ENCODE measurements at places on chromosomes 5 and 9. TPM values are rescaled to one million over a fixed set of nuclear protein-coding genes. Genes with fewer than 3 reads are reported as not detected.

GRCh38 chr5:154740483-154740882 lies 14.7 kb upstream of the LARP1 start:
- DNase-seq: peak; percentile 56

Gene SLC34A1
- polyA plus RNA-seq: not detected

GRCh38 chr5:155728857-155729683 lies 597.9 kb upstream of the SGCD start:
- peak; percentile 89 for DNase-seq

Gene CNTFR
- 92.8 TPM for polyA plus RNA-seq

GRCh38 chr9:91382298-91382697 lies 20.6 kb upstream of the AUH start:
- DNase-seq: no peak

DNA sequence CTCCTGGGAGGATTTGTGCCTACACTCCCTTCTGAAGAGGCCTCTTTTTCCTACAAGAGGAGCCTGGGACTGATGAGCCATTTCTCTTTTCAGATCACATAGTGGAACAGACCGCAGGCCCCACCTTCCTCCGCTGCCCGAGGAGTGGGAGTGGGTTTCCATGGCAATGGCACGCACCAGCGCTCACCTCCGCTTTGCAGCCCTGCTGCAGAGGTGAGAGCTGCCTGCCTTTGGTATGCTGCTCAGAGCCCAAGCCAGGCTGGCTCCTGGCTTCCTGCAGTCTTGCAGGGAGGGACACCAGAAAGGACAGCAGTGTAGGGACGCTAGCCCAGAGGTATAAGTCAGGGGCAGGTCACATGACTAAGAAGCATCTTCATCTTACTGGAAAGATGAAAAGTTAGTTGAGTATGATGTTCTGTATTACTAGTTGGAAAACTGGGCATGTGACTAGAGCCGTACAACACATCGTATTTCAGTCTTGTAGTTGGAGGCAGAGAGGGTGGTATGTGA lies 12.4 kb downstream of the PTTG1 start:
- DNase-seq: peak; percentile 93

Gene SPATA31A3
- polyA plus RNA-seq: not detected

Data from brain (organoid and tissue), 16 donors.